ENCODE measurements at places on chromosomes 5 and 9.

GRCh38 chr9:95350266-95350665, 32.8 kb upstream of the FANCC start:
- no peak for DNase-seq

- no peak for DNase-seq
Measured at GRCh38 chr5:142816531-142817430, 46.6 kb downstream of the ARHGAP26 start.

- no peak for DNase-seq
Measured at GRCh38 chr9:132348676-132349075, 6.1 kb downstream of the SETX start.

- DNase-seq: no peak
Measured at GRCh38 chr9:23700359-23700758, 125.7 kb downstream of the ELAVL2 start.
